ENCODE measurements at places on chromosomes 13 and 19.

DNA sequence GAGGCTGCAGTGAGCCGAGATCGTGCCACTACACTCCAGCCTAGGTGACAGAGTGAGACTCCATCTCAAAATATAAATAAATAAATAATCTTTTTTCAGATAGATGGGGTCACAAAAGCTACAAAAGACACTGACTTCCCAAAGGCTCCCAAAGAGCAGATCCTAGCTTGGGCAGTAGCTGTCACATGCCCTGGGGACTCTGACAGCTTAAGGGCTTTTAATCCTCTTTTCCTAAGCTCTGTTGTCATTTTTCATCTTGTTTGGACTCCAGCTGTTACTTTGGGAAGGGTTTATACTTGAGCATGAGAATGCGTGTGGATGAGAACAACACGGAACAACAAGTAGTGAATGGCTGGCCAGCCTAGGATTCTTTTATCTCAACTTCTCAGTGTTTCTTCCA is 231.7 kb downstream of the MZT1 start:
- no peak for DNase-seq

- peak; percentile 59 for DNase-seq
These were observed 830 bp downstream of the NEK5 start for GRCh38 chr13:52127783-52128702.

- no peak for DNase-seq
These were observed 111.1 kb downstream of the COG6 start for GRCh38 chr13:39766464-39767158.

DNA sequence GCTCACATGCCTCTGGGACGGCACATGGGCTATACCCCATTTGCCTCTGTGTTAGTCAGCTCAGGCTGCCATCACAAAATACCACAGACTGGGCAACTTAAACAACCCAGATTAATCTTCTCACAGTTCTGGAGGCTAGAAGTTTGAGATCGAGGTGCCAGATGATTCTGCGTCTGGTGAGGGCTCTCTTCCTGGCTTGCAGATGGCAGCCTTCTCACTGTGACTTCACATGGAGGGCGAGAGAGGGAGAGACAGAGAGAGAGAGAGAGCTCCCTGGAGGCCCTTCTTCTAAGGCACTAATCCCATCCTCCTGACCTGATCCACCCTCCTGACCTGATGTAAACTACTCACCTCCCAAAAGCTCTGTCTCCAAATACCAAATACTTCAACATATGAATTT is 55.0 kb downstream of the GPR12 start:
- DNase-seq = no peak

DNA sequence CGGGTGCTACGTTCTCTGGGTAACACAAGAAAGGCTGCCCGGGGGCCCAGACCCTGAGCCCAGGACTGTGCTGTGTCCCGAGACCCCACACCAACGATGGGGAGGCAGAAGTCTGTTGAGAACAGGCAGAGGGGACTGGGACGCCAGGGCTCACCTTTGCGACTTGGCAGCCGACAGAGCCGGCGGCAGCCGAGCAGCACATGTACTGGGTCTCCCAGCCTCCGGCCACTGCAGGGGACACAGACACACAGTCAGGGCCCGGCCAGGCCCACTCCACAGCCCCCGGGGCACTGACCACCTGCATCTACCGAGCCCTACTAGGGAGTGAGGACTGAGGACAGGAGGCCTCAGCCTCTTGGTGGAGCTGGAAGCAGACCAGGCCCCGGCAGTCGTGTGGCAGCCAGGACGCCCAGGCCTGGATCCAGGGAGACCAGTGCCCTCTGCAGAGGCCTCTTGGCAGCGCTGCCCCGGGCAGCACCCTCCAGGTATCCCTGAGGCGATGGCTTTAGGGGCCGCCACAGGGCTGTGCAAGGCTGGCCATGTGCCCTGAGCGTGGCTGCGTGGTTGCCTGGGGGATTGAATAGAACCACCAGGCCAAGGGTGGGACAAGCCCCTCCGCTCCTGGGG is 5.6 kb upstream of the ATP8B3 start:
- no peak for DNase-seq

DNA sequence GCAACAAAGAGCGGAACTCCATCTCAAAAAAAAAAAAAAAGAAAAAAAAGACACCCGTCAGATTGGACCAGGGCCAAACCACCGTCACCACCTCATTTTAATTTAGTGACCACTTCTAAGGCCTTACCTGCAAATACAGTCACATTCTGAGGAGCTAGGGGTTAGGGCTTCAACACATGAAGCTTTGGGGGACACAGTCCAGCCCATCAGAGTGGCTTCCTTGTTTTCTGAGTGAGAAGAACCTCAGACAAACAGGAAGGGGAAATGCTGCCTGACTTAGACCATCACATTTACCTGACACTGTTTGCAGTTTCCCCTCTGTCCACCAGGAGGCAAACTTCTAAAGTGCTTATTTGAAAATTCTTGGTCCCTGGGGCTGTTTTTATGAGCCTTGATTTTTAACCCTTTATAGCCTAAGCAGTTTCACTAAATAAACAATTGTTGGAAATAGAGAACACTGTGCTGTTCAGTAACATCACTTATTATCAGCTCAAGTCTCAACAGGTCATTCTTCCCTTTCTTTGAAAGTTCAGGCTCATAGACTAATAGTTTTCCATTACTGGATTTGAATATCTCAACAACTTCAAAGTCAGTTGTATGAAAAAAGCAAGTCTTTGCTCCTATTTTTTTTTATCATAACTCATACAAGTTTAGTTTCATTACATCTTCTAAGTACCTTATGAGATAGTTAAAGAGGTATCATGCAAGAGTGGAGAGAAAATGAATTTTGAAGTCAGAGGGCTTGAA is 74.9 kb upstream of the WASF3 start:
- peak; percentile 30 for DNase-seq

- DNase-seq = no peak
These were observed 54.8 kb upstream of the SOX1 start for GRCh38 chr13:112012016-112012704.
